ENCODE measurements at places on chromosomes 4 and X. TPM values are rescaled to one million over a fixed set of nuclear protein-coding genes. Genes with fewer than 3 reads are reported as not detected.
A peak's percentile ranks its signal among the peaks of the same experiment; 100 is the strongest.

The WDR44 gene
- 15.5 TPM for total RNA-seq

The ZNF827 gene
- 22.6 TPM for total RNA-seq

The SNCA gene
- total RNA-seq: 8.4 TPM

The PNMA6F gene
- not detected for total RNA-seq

The GABRB1 gene
- total RNA-seq: 0.79 TPM

The DCLK2 gene
- 3.4 TPM for total RNA-seq

The ZAR1 gene
- total RNA-seq: not detected

The FHDC1 gene
- 5.9 TPM for total RNA-seq

The RBM41 gene
- 20.9 TPM for total RNA-seq

The FGD1 gene
- 4.7 TPM for total RNA-seq

The FBXW7 gene
- 64.0 TPM for total RNA-seq

The LUZP4 gene
- total RNA-seq: not detected

DNA sequence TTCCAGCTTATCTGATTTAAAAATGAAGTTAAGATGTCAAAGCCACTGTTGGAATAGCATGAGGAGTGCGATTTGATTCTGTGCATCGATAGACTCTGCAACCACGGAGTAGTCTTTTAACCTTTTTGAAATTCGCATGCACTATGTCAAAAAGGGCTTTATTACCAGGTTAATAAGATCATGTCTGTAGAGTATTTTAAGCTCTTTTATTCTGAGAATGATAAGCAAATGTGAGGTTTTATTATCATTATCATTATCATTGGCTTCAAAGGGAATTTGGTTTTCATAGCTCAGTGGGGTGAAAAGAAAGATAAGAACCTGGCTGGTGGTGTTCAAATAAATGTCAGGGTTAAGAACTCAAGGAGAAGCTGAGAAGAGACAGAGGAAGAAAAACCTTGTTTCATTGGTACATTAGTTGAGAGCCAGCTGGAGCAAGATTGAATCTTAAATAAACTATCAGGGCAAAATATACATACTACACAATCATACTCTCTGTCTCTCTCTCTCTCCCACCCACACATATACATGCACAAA, 102.6 kb downstream of the MMRN1 start:
- H3K27me3 ChIP-seq: no peaks in the 10 kb centered on the region
- H3K27ac ChIP-seq: no peak overlapping the region
- H3K4me1 ChIP-seq: peaks cover 40% of the 10 kb centered on the region
- no peak overlapping the region for H3K4me3 ChIP-seq
- DNase-seq: no peak
- no peaks in the 10 kb centered on the region for H3K36me3 ChIP-seq

GRCh38 chr4:126445596-126445995, 1130.8 kb downstream of the FAT4 start:
- no peaks in the 10 kb centered on the region for H3K4me1 ChIP-seq
- no peak for DNase-seq
- no peak overlapping the region for H3K27ac ChIP-seq
- no peaks in the 10 kb centered on the region for H3K36me3 ChIP-seq
- no peak overlapping the region for H3K4me3 ChIP-seq
- H3K27me3 ChIP-seq: no peaks in the 10 kb centered on the region

DNA sequence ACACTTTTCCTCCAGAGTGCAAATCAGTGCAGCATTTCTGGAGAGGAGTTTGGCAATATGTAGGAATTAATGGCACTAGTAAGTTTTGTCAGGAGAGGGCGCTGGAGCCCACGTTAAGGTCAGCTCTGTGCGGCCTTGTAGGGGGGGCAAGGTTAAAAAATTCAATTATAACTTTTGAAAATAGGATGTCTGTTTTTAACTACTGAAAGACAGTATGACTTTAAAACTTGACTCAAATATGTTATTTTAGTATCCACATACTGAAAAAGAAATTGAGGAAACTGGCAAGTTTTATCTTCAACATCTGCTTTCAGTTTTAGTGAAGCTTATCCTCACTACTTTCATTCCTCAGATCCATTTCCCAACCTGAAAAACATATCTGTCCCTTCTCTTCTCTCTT, 30.9 kb upstream of the HSD17B13 start:
- H3K27me3 ChIP-seq: no peaks in the 10 kb centered on the region
- peak; percentile 59 for DNase-seq
- no peaks in the 10 kb centered on the region for H3K36me3 ChIP-seq
- no peaks in the 10 kb centered on the region for H3K4me1 ChIP-seq
- H3K4me3 ChIP-seq: no peak overlapping the region

DNA sequence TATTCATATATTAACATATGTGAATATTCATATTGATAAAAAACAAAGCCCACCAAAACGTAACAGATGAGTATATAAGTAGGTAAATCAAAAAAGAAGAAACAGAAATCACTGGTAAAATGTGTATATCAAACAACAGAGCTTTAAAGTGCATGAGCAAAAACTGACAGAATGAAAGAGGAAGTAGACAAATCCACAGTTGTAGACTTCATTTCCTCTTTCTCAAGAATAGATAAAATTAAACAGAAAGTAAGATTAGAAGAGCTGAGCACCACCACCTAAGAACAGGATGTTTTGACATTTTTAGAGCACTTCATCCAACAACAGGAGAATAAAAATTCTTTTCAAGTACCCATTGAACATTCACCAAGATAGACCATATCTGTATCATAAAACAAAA, 64.6 kb downstream of the CNKSR2 start:
- H3K27ac ChIP-seq: no peak overlapping the region
- DNase-seq: no peak
- no peaks in the 10 kb centered on the region for H3K36me3 ChIP-seq
- no peaks in the 10 kb centered on the region for H3K4me1 ChIP-seq

- H3K27ac ChIP-seq: no peak overlapping the region
- H3K36me3 ChIP-seq: no peaks in the 10 kb centered on the region
- no peak for DNase-seq
- no peaks in the 10 kb centered on the region for H3K27me3 ChIP-seq
- no peak overlapping the region for H3K4me3 ChIP-seq
These were observed 77.5 kb downstream of the ENOX2 start for GRCh38 chrX:130825525-130825924.

DNA sequence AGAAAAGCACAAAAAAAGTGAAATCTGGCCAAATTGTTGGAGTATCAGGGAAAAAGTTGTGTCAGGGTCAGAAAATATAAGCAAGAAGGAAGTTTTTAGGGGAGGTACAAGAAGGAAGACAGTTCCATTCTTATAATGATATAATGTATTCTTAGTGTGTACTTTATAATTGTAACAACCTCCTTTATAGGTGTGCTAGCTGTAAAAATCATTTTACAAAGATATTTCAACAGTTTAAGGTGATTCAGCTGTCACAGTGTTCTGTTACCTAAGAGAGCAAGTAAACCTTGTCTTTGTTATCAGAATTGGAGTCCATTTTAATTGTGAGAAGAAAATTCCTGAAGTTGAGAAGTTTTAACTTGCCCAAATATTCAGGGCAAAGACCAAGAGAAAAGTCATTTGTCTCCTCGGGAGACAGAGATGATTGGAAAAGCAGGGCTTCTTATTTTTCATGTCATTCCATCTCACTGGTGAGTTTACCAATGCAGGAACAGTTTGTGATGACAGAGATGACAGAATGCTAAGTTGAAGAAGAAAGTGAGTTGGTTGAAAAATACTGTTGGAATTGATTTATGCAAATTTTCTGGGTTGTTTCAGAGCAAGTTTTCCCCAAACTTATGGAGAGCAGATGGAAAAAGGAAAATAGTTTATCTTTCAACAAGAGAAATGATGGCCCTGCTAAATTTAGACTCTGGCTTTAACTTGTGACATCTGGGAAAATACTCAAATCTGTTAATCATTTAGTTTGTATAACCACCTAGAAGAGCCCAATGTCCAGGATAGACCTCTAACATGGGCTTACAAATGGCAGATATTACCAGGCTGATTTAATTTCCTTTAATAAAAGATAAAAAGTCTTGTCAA, 14.8 kb downstream of the INTS6L start:
- no peak overlapping the region for H3K4me3 ChIP-seq
- DNase-seq: no peak
- H3K36me3 ChIP-seq: no peaks in the 10 kb centered on the region
- no peak overlapping the region for H3K27ac ChIP-seq
- H3K4me1 ChIP-seq: no peaks in the 10 kb centered on the region

GRCh38 chr4:185465707-185466106, 5.8 kb downstream of the CCDC110 start:
- H3K27ac ChIP-seq: no peak overlapping the region
- H3K4me3 ChIP-seq: no peak overlapping the region
- H3K36me3 ChIP-seq: no peaks in the 10 kb centered on the region
- no peaks in the 10 kb centered on the region for H3K27me3 ChIP-seq
- no peaks in the 10 kb centered on the region for H3K4me1 ChIP-seq
- DNase-seq: no peak

DNA sequence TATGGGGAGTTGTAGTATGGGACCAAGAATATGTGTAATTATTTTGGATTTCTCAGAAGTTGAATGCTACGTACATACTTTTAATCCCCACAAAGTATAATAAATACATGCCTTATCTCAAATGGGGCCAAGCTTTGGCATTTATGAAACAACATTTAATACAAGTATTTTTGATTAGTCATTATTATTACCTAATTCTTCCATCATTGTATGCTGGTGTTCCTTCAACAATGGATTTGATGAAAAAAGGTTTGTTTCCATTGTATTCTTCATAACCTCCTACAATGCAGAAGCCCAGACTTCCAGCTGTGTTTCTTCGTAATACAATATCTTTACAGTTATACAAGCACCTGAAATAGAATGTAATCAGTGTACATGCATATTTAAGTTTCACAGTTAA, 83.8 kb downstream of the FIP1L1 start:
- H3K36me3 ChIP-seq: peaks cover 7% of the 10 kb centered on the region
- H3K27me3 ChIP-seq: no peaks in the 10 kb centered on the region
- H3K4me3 ChIP-seq: no peak overlapping the region
- no peak overlapping the region for H3K27ac ChIP-seq

DNA sequence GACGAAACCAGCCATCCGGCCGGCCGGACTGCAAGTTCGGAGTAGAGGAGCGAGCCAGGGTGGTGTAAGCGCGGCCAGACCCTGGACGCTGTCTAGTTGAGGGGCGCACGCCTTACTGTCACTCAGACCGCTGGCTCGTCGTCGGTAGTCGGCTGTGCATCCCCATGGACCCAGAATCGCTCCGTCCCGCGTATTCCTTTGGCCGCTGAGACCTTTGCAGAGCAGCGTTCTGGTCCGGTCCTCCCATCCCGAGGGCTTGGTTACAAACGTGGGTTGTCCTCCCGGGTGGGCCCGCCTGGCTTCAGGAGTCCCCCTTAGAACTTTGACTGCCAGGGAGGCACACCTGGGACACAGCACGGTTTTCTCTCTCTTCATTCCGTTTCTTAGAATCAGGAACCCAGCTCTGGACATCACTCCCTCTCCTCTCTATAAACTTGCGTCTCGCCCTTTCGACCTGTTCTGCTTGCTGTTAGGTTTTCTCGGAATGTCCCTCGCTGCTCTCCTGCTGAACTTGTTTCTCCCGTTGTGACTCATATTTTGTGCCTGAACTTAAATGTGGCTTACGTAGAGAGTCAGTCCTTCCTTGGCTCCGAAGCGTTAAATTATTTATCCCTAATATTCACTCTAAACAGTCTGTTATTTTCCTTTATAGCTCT, 672 bp downstream of the PGM2 start:
- no peak for DNase-seq
- H3K4me1 ChIP-seq: peaks cover 12% of the 10 kb centered on the region
- H3K4me3 ChIP-seq: peak overlapping the region; percentile 69
- peak overlapping the region; percentile 85 for H3K27ac ChIP-seq

DNA sequence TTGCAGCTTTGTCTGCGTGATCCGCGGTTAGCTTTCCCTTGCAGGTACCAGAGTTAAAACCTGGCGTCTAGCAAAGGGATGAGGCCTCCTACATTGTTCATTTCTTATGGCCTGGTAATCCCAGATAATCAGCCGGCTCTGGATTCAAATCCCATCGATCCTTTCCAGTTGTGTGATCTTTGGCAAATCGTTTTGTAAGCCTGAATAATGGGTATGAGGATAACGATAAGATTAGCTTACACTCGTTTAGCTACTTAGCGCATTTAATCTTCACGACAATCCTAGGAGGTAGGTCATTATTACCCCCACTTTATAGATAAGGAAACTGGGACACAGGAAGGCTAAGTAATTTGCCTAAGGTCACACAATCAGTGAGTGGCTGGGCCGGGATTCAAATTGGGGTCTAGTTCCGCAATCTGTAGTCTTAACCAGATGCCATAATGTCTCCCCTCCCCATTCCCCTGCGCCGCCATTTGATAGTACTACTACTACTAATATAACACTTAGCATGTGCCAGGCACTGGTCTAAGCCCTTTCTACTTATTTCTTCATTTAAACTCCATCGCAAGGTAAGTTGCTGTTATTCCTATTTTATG, 1.7 kb upstream of the UBA1 start:
- peaks cover 9% of the 10 kb centered on the region for H3K4me1 ChIP-seq
- peaks cover 13% of the 10 kb centered on the region for H3K27me3 ChIP-seq
- H3K36me3 ChIP-seq: no peaks in the 10 kb centered on the region
- DNase-seq: peak; percentile 15

GRCh38 chr4:72768364-72768763, 199.3 kb upstream of the ADAMTS3 start:
- H3K36me3 ChIP-seq: no peaks in the 10 kb centered on the region
- no peaks in the 10 kb centered on the region for H3K27me3 ChIP-seq
- no peaks in the 10 kb centered on the region for H3K4me1 ChIP-seq
- DNase-seq: no peak

DNA sequence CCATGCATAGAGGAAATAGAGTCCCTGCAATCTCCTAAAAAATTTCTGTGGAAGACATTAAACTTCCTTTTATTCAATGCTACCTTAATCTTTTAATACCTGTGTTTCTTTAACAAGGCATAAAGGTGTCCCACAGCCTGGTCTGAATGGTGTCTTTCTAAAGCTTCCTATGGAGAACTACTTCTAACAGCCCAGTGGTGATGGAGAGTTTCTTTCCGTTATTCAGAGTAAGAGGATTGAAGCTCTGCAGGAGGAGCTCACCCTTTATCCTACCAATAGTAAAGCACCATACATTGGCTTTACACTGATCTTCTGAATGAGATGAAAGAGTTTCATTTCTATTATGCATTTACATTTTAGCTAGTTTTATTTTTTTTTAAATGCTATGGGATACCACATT, 1362.4 kb upstream of the ADGRL3 start:
- H3K27me3 ChIP-seq: no peaks in the 10 kb centered on the region
- H3K4me3 ChIP-seq: no peak overlapping the region
- no peaks in the 10 kb centered on the region for H3K4me1 ChIP-seq
- H3K36me3 ChIP-seq: no peaks in the 10 kb centered on the region

DNA sequence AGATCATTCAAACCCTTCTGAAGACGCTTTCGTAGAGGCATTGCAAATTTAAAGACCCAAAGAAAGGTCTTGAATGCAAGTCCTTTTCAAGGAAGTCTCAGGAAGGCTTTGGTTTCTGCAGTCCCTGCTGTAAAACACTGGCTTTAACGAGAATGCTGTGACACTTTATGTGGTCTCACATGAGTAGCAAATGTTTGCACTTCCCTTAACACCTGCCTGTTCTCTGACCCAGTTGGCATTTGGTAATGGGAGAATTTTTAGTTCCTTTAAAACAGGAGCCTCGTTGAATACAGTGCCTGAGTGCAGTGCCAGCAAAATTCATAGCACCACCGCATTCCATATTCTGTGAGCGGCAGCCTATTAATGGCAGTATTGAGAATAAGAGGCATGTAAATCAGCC, 330.5 kb upstream of the PRKX start:
- no peaks in the 10 kb centered on the region for H3K27me3 ChIP-seq
- H3K4me3 ChIP-seq: no peak overlapping the region
- H3K36me3 ChIP-seq: no peaks in the 10 kb centered on the region
- H3K4me1 ChIP-seq: no peaks in the 10 kb centered on the region
- H3K27ac ChIP-seq: no peak overlapping the region

- no peak overlapping the region for H3K4me3 ChIP-seq
- no peak overlapping the region for H3K27ac ChIP-seq
- no peaks in the 10 kb centered on the region for H3K36me3 ChIP-seq
- no peak for DNase-seq
- no peaks in the 10 kb centered on the region for H3K4me1 ChIP-seq
These were observed 53.1 kb downstream of the USP11 start for GRCh38 chrX:47285836-47286320.
